ENCODE measurements at places on chromosomes 1 and 21. TPM values are rescaled to one million over a fixed set of nuclear protein-coding genes. Genes with fewer than 3 reads are reported as not detected.

Gene RHOC
- total RNA-seq, result 454 TPM

Gene CHML
- total RNA-seq, result 55.4 TPM

Gene TCEANC2
- 3.7 TPM for total RNA-seq

Gene RRP1B
- total RNA-seq, result 61.0 TPM

Gene NHLH1
- not detected for total RNA-seq

Gene MMP23B
- total RNA-seq, result not detected

Gene ORC1
- total RNA-seq, result 24.3 TPM

- no peak for DNase-seq
These were observed 45.0 kb downstream of the LRRN2 start for GRCh38 chr1:204640578-204640977.

DNA sequence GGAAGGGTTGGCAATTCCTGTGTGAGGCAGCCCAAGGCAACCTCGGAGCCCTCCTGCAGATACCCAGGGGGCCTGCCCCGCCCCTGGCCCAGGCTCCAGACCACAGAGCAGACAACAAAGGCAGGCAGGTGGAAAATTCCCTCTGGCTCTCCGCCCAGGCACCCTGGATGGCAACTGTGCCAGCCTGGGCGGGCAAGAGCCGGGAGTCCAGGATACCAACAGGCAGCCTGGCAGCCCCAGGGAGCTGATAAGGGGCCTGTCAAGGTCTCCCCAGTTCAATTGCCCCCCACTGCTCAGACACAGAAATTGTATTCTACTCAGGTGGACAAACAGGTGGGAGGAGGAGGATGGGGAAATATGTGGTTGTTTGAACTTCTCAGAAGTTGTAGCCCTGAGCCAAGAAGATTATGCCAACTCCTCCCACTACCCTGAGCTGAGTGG lies 15.4 kb upstream of the GPR37L1 start:
- peak; percentile 78 for DNase-seq

DNA sequence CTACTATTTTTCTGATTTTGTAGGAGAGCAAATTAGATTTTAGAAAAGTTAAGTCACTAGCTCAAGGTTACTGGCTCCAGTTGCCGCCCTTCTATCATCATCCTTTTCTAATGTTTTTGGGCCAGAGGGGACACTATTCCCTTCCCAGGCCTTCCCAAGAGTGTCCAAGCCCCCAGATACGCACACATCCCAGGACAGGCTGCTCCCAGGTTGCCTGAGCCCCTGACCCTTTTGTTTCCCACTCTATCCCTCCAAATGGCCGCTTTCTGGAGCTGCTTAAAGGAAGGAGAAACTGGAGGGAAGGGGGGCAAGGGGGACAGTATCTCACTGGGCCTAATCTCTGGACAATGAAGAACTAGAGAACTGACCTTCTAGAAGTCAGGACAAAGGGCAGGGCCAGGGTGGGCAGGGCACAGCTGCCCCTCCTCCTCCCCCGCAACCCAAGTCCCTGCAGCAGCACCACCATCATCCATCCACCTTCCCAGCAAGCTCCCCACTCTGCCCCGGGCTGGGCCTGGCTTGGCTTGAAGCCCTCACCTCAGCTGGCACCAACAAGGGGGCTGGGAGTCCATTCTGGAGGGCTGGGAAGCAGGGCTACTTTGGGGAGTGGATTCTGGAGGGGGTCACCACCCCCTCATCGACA lies 1.1 kb upstream of the MAP7D1 start:
- DNase-seq, result no peak

- no peak for DNase-seq
These were observed 37.0 kb upstream of the MPC2 start for GRCh38 chr1:167973832-167974231.

DNA sequence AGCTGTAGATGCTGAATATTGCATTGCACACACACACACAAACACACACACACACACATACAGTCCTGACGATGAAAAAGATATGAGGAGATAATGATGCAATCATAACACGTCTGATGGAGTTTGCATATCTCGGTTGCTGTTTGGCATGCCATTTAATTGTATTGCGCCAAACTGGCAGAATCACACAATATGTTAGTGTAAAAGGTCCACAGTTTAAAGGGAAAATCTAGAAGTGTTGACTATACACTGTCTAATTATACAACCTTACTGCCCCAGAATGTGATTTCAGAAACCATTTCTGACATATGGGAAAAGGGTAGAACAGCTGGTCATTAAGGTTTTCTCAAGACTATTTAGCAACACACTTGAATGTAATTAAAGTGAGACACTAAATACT lies 123.7 kb upstream of the PROX1 start:
- DNase-seq, result no peak

- DNase-seq, result no peak
These were observed 5.0 kb downstream of the TFF1 start for GRCh38 chr21:42361286-42361685.

DNA sequence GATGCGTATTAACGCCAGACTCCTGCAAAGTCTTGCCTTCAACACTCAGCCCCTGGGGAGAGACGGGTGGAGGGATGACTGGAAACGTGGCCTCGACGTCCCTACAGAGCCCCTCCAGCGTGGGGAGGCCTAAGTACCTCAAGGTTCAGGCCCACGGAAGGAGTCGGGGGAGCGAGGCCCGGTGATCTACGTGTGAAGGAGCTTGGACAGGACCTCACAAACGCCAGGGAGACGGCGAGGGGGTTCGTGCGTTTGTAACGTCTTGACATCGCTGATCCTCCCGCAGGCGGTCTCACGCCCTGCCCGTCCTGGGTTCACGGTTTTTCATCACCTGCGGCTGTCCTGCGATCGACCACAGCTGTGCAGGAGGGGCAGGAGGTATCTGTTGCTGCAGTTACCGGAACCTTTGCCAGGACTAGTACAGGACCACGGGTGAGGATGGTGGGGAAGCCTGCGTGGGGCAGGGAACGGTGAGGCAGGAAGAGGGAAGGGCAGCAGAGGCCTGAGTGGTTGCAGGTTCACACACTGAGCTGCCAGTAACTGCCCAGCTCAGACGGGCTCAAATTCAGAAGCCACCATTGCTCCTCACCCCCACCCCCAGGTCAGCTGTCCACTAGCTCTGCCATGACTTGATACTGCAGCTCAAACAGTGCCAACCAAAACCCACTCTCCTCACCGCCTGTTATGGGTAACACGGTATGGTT lies 889 bp upstream of the CCNL2 start:
- no peak for DNase-seq

- DNase-seq, result no peak
These were observed 953.2 kb downstream of the BRINP3 start for GRCh38 chr1:189524501-189524900.

- DNase-seq, result no peak
These were observed 45.6 kb upstream of the JAK1 start for GRCh38 chr1:65011983-65012382.

- no peak for DNase-seq
These were observed 259.3 kb upstream of the SGIP1 start for GRCh38 chr1:66274634-66275033.

GRCh38 chr1:226634166-226634588 lies 85.6 kb downstream of the STUM start:
- DNase-seq, result peak; percentile 58

DNA sequence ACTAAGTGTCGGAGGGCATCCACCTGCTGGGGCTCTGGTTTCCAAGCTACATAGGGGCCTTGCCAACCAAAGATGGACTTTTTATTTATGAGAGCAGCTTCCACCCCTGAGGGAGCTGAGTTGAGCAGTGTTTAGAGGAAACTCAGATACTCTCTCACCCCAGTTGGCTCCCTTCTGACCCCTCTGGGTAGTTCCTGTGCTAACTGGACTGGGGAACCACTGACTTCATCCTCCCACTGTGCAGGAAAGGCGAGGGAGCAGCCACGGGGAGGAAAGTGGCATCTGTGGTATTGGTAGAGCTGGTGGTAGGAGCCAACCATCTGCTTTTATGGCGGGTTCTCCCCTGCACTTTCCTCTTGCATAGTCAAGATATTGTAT lies 70.4 kb downstream of the MPZL1 start:
- DNase-seq, result no peak
